ENCODE measurements at places on chromosomes 5 and 9.

DNA sequence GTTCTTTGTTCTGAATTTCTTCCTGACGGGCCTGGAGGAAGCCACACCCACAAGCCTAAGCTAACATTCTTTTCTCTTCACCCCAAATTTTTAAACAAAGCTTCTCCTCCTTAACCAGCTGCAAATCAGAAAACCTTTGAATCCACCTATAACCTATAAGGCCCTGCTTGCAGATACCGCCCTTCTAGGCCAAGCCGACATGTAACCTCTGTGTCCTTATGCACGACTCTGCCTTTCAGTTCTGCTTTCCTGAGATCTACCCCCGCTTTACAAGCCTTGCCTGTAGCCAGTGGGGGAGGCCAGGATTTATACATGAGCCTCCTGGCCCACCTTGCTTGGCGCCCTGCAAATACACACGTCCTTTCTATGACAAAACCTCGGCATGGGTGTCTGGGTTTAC is 19.3 kb downstream of the BRD9 start:
- DNase-seq, result no peak

DNA sequence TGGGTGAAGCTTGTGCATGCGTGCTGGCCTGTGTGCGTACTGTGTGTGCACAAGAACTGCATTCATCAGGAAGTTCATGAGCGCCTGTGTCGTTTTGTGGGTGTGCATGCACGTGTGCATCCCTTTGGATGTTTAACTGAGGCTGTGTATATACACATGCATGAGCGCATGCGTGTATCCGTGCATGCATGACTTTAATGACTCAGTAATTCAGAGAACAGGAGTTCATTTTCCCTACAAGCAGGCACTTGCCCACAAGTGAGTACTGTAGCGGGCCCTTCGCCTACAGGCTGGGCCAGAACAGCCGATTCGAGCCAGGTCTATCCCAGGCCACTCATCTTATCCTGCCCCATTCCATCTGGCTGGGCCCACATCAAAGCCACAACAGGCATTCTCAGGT is 29.8 kb downstream of the CORO2A start:
- DNase-seq, result no peak

- no peak for DNase-seq
Observed at GRCh38 chr9:106334081-106334480, 528.9 kb upstream of the ZNF462 start.

- no peak for DNase-seq
Observed at GRCh38 chr5:98110282-98110691, 663.2 kb upstream of the RGMB start.

DNA sequence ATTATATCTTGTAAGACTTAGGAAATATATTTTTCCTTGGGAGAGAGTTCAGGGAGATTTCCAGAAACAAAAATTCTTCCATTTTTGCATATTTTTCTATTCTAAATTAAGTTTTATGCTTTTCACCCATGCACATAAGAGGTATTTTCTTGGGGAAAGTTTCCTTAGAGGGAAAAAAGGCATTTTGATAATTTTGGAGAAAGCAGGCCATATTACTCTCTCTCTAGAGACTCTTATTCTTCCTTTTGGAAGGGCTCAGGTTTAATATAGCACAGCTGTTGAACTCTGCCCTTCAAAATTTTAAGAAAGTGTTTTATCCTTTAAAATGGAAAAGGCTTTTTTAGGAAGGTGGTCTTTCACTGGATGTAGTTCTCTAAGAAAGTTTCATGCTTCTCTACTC is 8.0 kb downstream of the NDUFS4 start:
- no peak for DNase-seq

DNA sequence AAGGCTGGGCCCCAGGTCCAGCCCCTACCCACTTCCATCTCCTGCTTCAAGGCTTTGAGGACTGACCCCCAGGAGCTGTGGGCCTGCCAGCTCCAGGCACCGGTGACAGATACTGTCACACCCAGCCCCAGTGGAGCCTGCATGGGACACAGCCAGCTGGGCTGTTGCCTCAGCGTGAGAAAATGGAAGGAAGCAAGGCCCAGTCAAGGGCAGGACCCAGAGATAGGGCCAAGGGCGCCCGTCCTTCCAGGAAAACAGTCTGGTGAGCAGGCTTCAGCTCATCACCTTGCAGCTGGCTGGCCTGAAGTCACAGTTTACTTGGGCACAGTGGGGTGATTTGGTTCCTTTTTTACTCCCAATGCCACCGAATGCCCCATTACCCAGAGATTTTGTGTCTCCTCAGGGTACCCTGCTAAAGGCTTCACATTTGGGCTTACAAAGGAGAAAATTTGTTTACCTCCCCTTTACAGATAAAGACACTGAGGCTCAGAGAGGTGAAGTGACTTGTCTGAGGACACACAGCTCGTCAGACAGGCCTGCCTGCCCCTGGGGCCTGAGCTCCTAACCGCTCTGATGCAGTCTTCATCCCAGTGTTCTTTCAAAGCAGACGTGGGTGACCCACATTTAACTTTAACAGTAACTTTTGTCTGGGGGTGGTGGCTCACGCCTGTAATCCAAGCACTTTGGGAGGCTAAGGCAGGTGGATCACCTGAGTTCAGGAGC is 21.5 kb upstream of the WDR38 start:
- DNase-seq, result no peak

GRCh38 chr5:160452795-160453194 is 31.1 kb downstream of the PTTG1 start:
- no peak for DNase-seq

GRCh38 chr9:129968690-129969485 is 74.1 kb downstream of the FNBP1 start:
- DNase-seq, result no peak

- no peak for DNase-seq
Observed at GRCh38 chr9:95648225-95648624, 131.5 kb upstream of the PTCH1 start.

GRCh38 chr5:97454015-97454414 is 271.0 kb upstream of the RIOK2 start:
- no peak for DNase-seq

- no peak for DNase-seq
Observed at GRCh38 chr9:19748278-19749126, 40.3 kb downstream of the SLC24A2 start.

DNA sequence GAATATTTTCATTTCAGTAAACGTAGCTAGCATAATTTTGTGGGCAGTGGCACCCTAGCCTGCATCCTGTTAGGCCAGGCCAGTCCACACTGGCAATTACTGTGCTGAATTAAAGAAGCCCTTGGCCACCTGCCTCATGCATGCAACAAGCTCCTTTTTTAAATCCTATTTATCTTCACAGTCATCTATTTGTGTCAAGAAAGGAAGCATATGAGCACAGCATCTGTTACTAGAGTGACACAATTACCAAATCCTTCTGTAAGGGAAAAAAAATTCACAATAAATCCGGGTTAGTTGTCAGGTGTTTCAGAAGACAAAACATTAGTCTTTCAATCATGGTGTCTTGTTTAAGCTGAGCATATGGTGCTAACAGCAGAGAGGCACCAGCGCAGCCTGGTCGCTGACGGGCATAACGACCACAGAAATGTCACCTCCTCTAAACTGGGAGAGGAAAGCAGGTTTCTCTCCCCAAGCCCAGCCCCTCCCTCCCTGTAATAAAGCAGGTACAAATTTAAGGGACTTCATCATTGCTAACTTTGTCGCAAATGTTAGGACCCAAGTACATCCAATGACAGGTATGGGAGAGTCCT is 520.6 kb downstream of the CTNND2 start:
- no peak for DNase-seq

GRCh38 chr9:35689542-35690293 is at the start of gene TPM2:
TPM2 (minus strand) TSS chr9:35689925; CDS start chr9:35689817, 108 bp downstream.
- DNase-seq, result no peak

GRCh38 chr9:14323985-14324650 is 10.2 kb upstream of the NFIB start:
- DNase-seq, result no peak

DNA sequence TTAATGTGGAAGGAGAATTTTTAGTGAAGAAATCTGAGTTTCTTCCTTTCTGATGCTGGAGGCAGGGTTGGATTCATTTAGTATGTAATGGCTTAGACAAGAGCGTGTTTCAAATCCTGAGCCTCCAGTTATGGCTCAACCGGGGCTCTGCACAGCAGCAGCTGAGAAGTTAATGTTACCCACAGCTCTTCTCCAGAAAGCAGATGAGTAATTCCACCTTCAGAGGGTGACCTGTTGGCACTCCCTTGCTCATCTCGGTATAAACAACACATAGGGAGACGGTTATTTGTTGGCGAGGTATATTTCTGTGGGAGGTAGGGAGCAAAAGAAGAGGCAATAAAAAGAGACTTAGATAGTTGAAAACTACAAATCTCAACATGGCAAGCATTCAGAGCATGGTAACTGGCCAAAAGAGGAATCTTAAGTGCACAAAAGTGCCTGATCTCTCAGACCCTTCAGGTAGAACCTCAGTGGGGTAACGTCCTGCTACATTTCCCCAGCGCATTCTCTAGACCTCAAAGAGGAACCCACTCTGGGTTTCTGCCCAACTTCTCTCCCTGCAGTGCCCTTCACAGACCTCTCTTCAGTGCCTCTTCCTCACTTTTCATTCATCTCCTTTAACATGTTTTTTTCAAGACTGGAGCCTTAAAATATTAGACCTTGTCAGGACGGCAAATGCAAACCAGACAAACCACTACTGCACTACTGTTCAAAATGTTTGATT is 417.5 kb upstream of the ADAMTSL1 start:
- no peak for DNase-seq

DNA sequence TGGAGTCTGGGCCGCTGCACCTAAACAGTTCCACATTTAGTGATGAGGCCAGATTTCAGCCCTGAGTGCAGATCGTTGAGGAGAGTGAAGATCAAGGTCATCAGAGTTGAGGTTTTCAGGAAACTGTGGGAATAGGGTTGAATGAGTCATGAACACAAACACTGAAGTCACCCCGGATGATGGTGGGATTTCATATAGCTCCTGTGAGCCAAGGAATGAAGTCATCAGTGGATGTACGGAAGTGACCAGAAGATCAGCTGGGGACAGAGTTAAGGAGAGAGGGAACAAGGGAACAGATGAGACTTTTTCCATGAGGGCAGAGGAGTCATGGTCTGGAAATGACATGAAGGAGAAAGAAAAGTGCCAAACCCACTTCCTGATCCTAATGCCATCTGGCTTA is 36.5 kb downstream of the PALM2AKAP2 start:
- DNase-seq, result no peak

DNA sequence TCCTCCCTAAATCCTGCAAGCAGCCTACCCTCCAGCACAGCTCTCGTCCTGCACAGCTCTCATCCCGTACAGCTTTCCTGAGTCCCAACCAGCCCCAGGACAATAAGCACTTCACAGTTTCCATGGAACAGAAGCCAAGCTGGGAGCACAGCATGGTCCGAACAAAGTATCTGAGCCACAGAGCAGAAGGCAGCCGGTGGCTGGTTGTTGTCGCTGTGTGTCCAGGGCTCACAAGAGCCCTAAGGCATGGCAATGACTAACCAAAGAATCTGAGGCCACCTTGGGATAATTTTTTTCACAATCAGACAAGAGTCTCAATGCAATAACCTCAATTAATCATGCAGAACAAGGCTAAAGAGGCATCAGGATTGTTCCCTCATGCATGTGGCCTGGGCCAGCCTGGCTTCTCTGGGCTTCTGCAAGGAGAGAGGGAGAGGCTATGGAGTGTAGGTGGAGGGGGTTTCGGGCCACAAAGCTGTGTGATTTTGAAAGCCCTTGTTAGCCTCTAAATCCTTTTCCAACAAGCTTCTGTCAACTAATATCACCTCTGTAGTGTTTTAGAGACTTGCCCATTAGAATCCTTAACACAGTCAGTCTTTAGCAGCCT is 323.4 kb downstream of the PIK3R1 start:
- DNase-seq, result no peak

- DNase-seq, result no peak
Observed at GRCh38 chr5:158947846-158948245, 151.9 kb downstream of the EBF1 start.

DNA sequence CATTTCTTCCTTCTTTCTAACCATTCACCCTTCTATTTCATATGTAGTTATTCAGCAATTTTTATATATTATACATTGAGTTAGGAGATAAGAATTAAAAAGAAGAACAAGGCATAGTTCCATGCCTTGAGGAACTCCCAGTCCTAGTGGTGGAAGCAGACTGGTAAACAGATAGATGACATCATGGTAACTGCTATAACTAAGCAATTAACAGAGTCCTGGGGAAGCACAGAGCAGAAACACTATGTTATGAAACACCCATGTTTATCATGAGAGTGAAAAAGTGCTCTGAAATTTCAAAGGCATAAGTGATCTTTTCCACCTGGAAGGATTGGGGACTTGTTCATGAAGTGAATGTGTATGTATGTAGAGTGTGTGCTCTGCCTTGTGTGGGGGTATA is 14.6 kb downstream of the PAPPA start:
- no peak for DNase-seq

- DNase-seq, result no peak
Observed at GRCh38 chr9:37967014-37967760, 63.3 kb upstream of the SLC25A51 start.

- no peak for DNase-seq
Observed at GRCh38 chr9:93593144-93593658, 16.8 kb downstream of the PHF2 start.

- no peak for DNase-seq
Observed at GRCh38 chr9:121757281-121757585, 105.8 kb downstream of the DAB2IP start.

GRCh38 chr9:122815544-122815943 is 12.8 kb downstream of the PDCL start:
- DNase-seq, result no peak

DNA sequence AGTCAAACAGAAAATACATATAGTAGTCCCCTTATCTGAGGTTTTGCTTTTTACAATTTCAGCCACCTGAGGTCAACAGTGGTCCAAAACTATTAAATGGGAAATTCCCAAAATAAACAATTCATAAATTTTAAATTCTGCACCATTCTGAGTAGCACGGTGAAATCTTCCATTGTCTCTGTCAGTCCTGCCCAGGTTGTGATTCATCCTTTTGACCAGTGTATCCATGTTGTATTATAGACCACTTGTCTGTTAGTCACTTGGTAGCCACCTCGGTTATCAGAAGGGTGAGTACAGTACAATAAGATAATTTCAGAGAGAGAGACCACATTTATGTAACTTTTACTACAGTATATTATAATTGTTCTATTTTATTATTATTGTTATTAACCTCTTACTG is 2.8 kb downstream of the CCDC152 start:
- no peak for DNase-seq

DNA sequence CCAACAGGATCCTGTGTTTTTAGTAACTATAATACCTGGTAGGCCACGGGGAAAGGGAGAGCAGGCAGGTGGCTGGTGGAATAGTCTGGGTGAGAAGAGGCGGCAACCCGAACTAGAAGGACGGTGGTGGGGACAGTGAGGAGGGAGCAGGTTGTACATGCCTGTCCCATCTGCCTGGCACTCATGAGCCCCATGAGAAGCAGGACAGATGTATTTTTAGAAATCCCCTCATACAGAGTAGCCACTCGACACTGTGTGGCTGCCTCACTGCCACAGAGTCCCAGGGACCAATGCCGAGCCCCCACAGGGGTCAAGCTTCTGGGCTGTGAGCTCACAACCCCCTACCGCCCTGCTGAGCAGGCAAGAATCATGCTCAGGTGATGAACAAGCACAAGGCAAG is 136.6 kb downstream of the SEC61B start:
- DNase-seq, result no peak

- DNase-seq, result peak; percentile 13
Observed at GRCh38 chr5:149667084-149667828, 62.9 kb upstream of the PPARGC1B start.

All from activated CD4-positive, alpha-beta T cell treated with anti-CD3 and anti-CD28 coated beads for 4 hours (primary cell).